ENCODE measurements at places on chromosomes 7 and 10. TPM values are rescaled to one million over a fixed set of nuclear protein-coding genes. Genes with fewer than 3 reads are reported as not detected.

ACSM6 gene
- not detected for total RNA-seq

DNA sequence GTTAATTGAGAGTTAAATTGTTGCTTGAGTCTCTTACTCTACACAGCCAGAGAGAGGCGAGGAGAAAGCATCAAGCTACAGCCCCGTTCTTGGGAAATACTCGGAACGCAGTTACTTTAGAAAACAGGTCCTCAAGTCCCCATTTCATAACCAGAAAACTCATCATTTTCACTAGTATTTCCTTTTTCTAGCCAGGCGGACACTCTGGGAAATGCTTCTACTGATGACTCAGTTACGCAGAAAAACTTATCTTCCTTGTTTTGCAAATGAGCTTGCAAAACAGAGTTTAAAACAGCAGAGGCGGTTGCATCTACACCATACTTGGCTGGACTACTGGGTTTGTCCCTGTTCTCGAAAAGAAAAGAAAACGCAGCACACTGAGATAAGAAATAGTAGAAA, 111.4 kb upstream of the FGFR2 start:
- no peak for DNase-seq

DNA sequence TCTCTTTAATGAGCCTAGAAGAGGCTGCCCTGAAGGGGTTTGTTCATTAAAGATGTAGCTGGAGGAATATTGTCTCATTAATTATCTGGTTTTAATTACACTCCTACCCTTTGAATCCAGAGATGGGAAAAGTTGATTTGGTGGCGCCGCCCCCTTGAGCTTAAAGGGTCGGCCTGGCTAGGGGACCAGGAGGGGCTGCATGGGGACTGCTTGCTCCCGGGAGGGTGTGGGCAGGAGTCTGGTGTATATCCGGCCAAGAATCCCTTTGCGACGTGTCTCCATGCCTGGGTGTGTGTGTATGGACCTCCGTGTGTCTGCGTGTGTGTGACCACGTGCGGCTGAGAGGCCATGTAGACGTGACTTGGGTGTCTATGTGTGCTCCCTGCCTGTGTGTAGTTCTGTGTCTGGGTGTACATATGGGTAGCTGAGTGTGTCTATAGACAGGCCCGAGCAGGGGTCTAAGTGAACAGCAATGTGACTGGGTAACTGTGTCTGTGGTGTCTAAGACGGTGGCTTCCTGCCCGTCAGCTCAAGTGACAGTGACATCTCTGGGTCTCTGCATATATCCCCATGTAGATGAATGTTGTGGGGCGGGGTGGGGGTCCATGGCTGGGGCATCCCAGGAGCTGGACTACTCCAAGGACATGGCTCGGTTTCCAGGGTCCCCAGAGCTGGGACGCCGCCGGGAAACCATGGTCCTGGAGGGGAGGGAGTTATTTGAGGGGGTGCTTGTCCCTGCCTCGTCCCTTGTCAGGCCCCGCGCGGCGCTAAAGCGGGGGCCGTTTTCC, 10.7 kb downstream of the LBX1 start:
- no peak for DNase-seq

GRCh38 chr7:154956427-154956826, 46.5 kb downstream of the PAXIP1 start:
- no peak for DNase-seq

GRCh38 chr7:101457001-101457750, 94.5 kb downstream of the COL26A1 start:
- no peak for DNase-seq

DNA sequence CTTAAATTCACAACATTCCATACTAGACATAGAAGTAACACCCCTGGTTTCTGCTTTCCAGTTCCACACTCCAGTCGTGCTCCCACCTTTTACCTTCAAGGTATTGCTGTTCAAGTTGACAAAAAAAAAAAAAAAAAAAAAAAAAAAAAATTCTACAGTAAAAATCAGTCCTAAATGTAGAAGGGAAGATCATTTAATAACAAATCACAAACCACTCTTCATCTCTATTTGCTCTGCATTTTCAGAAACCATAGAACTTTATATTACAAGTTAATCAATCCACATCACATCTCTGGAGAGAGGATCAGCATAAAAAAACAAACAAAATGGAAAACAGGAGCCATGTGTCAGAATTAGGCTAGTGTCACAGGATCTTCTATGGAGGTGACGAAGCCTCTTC, 206.3 kb upstream of the KLF14 start:
- no peak for DNase-seq

- DNase-seq = no peak
These were observed 337.1 kb upstream of the ZMIZ1 start for GRCh38 chr10:78731675-78732074.

DNA sequence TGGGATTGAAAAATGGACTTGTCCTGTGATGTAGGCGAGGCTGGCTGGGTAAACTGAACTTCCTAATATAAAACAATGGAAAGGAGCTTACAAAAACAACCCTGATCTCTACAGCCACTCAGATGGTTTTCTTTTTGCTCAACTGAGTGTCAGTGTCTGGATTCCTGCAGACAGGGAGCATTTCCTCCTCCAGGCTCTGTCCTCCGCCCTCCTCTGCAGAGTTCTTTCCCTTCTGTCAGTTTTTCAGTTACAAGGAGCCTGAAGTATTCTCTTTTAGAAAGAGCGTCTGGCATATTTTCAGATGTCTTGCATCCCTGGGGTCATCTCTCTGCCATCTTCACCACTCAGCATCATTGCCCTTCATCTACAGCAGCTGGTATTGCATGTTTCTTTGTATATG, 50.0 kb upstream of the PITRM1 start:
- DNase-seq = no peak

LIPK gene
- total RNA-seq = not detected

CALY gene
- total RNA-seq = not detected

DNA sequence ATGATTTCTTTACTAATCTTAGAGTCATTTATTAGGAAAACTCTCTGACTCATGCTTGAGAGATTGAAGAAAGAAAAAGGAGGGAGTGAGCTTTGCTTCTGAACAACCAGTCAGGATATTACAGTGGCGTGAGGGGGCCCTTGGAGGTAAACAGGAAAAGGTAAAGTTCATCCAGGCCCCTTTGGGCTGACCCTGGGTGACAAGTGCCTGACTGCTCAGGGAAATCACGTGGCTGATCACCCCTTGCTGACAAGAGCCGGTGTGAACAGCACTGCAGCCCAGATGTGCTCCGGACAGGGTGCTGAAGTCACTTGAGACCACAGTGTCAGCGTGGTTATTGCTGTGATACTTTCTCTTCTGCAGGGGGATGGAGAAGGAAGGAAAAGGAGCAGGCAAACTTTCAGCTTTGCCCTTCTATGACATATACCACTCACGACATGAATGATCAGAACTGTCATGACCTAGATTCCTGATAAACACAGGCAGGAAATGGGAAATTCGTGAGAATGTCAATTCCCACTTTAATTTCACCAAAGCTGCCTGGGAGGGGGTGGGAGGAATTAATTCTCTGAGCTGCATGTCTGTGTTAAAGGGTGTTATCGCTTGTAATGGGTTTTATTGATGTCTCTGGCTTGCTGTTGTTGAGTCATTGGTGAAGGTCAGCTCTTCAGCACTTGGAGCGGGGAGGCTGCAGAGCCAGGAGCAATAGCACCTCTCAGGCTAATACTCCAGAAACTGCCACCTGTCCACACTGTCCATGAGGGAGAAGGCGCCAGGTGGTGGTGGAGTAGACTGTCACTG, 139.8 kb upstream of the AOAH start:
- DNase-seq = no peak

Data from HT1080 (cell line).